ENCODE measurements at places on chromosomes 4 and X.

- H3K27me3 ChIP-seq: no peaks in the 10 kb centered on the region
- H3K4me3 ChIP-seq: no peak overlapping the region
- DNase-seq: no peak
- H3K36me3 ChIP-seq: no peaks in the 10 kb centered on the region
- no peak overlapping the region for H3K27ac ChIP-seq
- H3K4me1 ChIP-seq: peaks cover 8% of the 10 kb centered on the region
Observed at GRCh38 chr4:139943277-139943676, 210.7 kb downstream of the MAML3 start.

DNA sequence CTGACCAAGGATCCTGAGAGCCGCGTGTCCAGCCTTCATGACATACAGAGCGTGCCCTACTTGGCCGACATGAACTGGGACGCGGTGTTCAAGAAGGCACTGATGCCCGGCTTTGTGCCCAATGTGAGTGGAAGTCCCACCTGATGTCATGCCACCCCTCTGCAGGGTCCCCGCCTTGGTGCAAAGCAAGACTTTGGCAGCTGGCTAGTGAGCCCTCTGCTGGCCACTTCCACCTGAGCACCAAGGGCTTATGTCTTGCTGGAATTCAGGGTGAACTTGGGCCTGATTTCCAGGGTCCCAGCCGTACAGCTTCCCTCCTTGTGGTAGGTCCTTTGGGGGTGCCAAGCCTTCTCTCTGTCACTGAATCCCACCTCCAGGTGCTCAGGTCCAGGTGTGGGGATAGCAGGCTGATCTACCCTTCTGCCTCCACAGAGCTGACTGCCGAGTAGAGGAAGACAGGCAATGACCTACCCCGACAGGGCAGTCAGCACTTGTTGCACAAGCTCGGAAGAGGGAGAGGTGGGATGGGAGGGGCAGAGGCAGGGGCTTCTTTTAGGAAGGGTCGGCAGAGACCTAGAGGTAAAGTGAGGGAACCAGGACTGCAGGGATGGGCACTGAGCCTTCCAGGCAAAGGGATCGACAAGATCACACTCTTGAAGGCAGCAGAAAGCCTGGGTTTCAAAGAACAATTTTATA lies 248.1 kb downstream of the EVC2 start:
- H3K27ac ChIP-seq: no peak overlapping the region
- H3K4me1 ChIP-seq: no peaks in the 10 kb centered on the region
- no peaks in the 10 kb centered on the region for H3K27me3 ChIP-seq
- no peak for DNase-seq
- H3K36me3 ChIP-seq: no peaks in the 10 kb centered on the region

DNA sequence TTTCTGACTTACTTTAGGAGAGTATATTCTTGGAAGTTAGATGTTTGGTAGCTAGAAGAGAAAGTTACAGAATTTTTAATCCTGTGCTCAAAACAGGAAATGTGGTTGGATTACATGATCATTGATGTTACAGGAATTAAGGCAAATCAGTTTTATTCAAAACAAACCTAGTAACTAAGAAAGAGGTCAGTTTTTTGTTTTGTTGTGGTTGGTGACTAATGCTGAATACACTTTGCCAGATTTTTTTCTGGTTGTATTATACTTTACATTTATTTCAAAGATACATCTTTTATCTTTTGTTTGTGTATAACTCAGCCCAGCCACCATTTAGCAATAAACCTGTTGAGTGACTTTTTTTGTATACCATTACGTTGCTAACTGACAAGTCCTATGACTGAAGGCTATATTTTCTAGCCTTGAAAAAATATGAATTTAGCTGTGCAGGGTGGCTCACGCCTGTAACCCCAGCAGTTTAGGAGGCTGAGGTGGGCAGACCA lies 116.7 kb downstream of the KLHL8 start:
- no peaks in the 10 kb centered on the region for H3K27me3 ChIP-seq
- H3K4me1 ChIP-seq: no peaks in the 10 kb centered on the region
- no peak overlapping the region for H3K4me3 ChIP-seq
- peaks cover 6% of the 10 kb centered on the region for H3K36me3 ChIP-seq
- DNase-seq: peak; percentile 13
- peak overlapping the region; percentile 56 for H3K27ac ChIP-seq

- no peaks in the 10 kb centered on the region for H3K4me1 ChIP-seq
- no peaks in the 10 kb centered on the region for H3K36me3 ChIP-seq
- H3K27me3 ChIP-seq: no peaks in the 10 kb centered on the region
- no peak overlapping the region for H3K27ac ChIP-seq
- no peak for DNase-seq
Observed at GRCh38 chrX:28697732-28698131, 110.5 kb downstream of the IL1RAPL1 start.

GRCh38 chrX:45719751-45720501 lies 519.2 kb upstream of the DIPK2B start:
- H3K4me3 ChIP-seq: no peak overlapping the region
- H3K36me3 ChIP-seq: no peaks in the 10 kb centered on the region
- H3K4me1 ChIP-seq: peaks cover 22% of the 10 kb centered on the region
- DNase-seq: no peak
- no peaks in the 10 kb centered on the region for H3K27me3 ChIP-seq
- H3K27ac ChIP-seq: no peak overlapping the region
